Hematopoietic multipotent progenitor cell treated with erythropoietin and hydrocortisone succinate and interleukin-3 and kit ligand, for 6 days (in vitro differentiated cells): ENCODE measurements at places on chromosomes 11 and 22.

DNA sequence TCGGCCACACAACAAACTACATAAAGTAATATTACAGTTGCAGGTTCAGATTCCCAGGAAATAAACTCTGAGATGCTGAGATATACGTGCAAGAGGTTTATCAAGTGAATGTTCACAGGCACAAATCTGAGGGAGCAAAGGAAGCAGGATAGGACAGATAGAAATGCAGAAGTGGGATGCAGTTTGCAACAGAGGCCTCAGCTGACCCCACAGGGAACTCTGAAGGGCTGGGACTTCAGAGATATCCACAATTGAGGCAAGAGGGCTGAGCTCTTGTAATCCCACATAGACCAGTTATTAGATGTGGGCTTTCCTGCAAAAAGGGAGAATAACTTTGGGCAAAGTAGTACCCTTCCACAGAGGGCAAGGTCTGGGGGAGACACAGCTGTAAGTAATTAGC lies 25.4 kb upstream of the ARHGAP20 start:
- DNase-seq, result no peak

DNA sequence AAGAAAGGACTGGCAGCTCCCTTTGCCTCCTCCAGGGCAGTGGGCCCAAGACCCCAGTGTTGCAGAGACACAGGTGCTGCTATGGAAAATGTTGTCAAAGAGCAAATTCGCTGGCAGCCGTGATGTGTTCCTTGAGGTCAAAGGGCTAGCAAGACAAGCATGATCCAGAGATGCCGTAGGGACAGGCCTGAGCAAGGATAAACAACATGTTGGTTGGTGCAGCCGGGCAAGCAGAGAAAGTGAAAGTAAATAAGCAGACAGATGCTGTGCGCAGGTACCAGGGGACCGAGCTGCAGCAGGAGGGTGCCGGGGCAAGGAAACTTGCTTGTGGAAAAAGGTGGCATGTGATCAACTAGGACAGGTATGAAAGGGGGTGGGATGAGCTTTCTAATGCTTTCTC lies 125.5 kb upstream of the NECTIN1 start:
- no peak for DNase-seq

- DNase-seq, result no peak
Measured at GRCh38 chr22:48091060-48091650, 1328.7 kb downstream of the TBC1D22A start.

- no peak for DNase-seq
Measured at GRCh38 chr11:102416976-102417375, 35.6 kb downstream of the TMEM123 start.

DNA sequence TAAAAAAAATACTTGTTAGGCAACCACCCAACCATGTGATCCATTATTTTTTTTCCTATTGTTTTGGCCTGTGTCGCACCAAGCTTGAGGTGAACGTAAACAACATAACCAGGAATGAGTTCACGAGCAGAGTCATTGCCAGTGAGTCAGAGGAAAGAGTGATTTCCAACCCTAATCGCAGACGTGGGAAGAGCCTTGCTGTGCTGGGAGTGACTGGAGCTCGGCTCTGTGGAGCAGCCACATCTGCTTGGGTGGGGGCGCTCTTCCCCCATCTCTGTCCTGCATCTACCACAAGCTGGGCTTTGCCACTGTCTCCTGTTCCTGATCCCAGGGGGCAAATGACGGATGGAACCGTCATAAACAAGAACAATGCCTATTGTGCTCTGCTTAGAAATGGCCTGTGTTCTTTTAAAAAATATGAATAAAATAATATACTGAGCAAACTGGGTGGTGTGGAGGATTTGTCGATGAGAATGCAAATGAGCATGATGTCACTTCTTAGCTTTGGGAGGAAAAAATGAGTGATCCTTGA lies 210.0 kb downstream of the KIRREL3 start:
- DNase-seq, result no peak

- no peak for DNase-seq
Measured at GRCh38 chr22:21937041-21937820, 15.4 kb downstream of the PPM1F start.

DNA sequence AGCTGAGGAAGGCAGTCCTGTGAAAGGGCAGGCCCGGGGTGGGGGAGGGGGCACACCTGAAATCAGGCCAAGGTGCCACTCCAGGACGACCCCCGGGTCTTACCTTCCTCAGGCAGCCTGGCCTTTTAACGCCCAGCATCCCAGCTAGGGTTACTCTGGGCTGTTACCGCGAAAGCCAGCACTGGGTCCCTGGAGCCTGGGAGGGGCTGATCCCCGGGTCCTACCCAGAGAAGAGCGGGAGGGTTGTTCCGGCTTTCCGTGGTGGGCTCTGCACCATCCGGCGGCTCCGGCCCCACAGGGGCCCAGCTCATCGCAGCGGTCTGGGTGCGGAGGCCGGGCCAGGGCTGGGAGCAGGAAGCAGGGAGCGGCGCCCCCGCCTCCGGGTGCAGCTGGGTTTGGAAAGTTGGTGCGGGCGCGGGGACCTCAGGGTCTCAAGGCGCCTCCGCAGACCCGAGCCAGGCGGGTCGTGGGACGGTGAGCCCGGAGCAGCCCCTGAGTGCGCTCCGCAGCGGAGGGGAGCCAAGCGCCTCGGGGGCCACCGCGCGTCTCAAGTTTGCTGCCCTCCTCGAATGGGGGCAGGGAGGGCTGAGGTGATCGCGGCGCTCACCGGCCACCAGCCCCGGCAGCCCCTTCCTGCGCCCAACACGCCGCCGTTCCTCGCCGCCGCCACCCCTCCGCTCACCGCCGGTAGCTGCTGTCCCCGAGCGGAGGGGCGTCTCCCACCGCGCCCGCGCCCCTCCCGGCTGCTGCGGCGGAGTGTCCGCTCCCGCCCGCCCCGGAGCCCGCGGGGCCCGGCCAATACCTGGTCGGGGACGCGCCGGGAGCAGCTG lies 831 bp downstream of the CHST1 start:
- DNase-seq, result no peak

- DNase-seq, result no peak
Measured at GRCh38 chr22:40583053-40583741, 53.3 kb downstream of the MRTFA start.

DNA sequence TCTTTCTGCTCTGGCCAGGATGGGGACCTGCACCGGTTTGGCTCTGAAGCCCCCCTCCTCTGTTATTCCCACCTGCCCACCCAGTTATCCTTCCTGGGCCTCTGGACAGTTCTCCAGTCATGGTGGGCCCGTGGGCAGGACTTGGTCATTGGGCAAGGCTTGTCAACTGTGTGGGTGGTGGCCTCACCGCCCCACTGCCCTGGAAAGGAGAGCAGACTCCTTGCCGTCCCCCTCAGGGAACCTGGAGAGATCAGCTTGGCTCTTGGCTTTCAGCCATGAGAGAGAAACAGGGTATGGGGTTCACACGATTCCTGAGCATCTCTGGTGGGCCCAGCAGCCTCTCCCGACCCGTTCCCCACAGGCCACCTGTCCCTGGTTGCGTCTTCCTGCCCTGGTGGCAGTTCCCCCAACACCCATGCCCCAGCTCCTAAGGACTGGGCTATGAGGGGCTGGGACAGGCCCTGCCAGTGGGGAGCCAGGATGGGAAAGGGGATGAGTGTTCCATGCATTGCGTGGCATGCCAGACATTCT lies 92.3 kb downstream of the MORC2 start:
- DNase-seq, result no peak

- DNase-seq, result no peak
Measured at GRCh38 chr11:16921019-16921418, 93.2 kb downstream of the PLEKHA7 start.

DNA sequence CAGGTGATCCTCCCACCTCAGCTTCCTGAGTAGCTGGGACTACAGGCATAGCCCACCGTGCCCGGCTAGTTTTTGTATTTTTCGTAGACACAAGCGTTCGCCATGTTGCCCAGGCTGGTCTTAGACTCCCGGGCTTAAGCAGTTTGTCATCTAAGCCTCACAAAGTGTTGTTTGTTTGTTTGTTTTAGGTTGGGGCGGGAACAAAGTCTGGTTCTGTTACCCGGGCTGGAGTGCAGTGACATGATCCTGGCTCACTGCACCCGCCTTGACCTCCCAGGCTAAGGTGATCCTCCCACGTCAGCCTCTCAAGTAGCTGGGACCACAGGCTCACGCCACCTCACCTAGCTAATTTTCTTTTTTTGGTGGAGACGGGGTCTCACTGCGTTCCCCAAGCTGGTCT lies 12.6 kb downstream of the IRF7 start:
- DNase-seq, result no peak

GRCh38 chr22:45672564-45673481 lies 1.2 kb downstream of the ATXN10 start:
- peak; percentile 36 for DNase-seq

- peak; percentile 15 for DNase-seq
Measured at GRCh38 chr22:30637701-30638114, 2.1 kb downstream of the SLC35E4 start.

DNA sequence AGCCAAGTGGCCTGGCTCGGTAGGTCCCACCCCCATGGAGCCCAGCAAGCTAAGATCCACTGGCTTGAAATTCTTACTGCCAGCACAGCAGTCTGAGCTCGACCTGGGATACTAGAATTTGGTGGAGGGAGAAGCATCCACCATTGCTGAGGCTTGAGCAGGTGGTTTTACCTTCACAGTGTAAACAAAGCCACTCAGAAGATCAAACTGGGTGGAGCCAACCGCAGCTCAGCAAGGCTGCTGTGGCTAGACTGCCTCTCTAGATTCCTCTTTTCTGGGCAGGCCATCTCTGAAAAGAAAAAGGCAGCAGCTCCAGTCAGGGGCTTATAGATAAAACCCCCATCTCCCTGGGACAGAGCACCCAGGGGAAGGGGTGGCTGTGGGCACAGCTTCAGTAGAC lies 22.3 kb upstream of the OR5B21 start:
- no peak for DNase-seq

GRCh38 chr11:121649798-121650197 lies 197.0 kb upstream of the SORL1-AS1 start:
- DNase-seq, result no peak

- DNase-seq, result no peak
Measured at GRCh38 chr11:116356451-116356850, 416.3 kb downstream of the BUD13 start.

- peak; percentile 45 for DNase-seq
Measured at GRCh38 chr22:49923445-49923844, 5.0 kb downstream of the CRELD2 start.

GRCh38 chr11:64539239-64539638 lies 51.8 kb upstream of the SLC22A12 start:
- no peak for DNase-seq

DNA sequence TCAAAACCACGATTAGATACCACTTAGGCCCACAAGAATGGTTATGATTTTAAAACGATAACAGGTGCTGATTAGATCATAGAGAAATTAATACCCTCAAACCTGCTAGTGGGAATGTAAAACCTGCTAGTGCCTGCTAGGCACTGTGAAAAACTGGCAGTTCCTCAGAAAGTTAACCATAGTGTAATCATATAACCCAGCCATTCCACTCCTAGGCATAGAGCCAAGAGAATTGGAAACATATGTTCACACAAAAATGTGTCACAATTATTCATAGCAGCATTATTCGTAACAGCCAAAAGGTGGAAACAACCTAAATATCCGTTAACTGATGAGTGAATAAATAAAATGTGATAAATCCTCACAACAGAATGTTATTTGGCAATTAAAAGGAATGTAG lies 122.2 kb upstream of the SYN3 start:
- DNase-seq, result no peak

DNA sequence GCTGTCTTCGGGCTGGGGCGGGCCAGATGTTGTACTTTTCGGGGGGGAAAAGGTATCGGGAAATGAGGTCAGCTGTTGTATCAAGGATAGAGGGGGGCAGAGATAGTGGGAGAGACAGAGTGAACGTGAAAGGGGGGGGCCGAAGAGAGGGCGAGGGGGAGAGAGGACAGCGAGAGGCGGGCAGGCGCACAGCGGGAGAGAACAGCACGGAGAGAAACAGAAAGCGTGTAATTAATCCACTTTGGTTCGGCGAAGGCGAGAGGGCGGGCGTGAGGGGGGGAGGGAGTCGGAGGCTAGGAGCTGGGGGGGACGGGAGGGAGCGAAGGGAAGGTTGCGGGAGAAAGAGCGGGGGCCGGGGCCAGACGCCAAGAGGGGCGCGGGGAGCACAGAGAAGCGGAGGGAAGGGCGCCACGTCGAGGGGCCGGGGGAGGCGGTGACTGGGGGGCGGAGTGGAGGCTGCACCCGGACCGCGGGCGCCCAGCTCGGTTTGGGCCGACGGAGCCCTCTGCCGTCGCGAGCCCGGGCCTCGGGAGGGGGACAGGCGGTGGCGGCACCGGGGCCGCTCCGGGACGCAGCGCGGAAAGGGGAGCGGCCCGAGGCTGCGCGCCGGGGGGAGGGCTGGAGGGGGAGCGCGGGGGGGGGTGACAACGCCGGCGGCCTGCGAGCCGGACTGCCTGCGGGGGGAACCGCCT lies 612 bp downstream of the IGF2 start:
- DNase-seq, result no peak

DNA sequence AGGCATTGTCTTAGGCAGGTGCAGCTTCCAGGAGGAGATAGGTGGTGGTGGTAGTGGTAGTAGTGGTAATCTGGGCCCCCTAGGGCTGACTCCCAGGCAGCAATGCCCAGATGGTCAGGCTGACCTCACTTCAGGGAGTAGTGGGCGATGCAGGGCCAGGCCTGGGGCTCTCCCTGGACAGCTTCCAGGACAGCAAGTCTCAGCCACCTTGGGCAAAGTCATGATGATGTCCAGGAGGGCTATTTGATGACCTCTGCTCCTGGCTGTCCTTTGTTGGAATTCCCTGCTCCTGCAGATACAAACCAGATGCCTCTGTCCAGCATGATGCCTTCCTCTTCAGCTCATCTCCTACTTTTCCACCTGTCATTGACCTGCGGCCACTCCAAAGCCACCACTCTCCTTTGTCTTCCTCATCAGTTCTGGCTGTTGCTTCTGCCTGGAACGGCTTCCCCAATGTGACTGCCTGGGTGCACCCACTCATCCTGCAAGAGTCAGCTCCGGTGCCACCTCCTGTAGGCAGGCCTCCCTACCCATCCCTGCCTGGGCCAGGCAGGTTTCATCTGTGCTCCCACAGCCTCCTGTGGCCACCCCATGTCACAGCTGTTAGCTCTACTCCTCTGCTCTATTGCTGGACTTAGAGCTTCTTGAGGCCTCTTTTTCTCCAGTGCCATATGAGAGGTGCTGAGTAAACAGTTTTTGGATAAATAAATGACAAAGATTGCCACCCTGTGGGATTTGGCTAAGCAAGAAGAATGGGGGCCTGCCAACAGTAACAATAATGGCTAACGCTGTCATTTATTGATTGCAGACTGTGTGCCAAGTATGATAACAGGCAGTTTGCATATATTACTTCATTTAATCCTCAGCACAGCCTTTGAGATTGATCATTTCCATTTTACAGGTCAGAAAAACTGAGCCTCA lies 172.9 kb upstream of the NECTIN1 start:
- no peak for DNase-seq

- DNase-seq, result no peak
Measured at GRCh38 chr11:121035169-121035755, 11.4 kb downstream of the TBCEL start.

- DNase-seq, result peak; percentile 54
Measured at GRCh38 chr11:107824668-107825369, 33.8 kb downstream of the SLC35F2 start.

DNA sequence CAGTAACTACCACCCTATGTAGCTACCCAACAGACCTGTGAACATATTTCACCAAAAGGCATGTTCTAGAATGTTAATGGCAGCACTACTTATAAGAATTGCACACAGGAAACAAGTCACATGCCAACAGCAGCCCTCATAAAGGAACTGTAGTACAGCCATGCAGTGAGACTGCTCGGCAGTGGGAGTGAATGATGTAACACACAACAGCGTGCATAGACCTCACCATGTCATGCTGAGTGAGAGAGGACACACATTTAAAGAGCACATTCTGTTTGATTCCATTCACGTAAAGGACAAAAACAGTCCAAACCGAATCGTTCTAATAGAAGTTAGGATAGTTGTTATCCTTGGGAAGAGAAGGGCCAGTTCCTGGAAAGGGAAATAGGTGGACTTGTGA lies 27.2 kb upstream of the KIRREL3 start:
- DNase-seq, result no peak
